Right cardiac atrium (tissue), 5 donors: ENCODE measurements at places on chromosomes 16 and 17. TPM values are rescaled to one million over a fixed set of nuclear protein-coding genes. Genes with fewer than 3 reads are reported as not detected.

Gene LAT
- total RNA-seq: 2.4 TPM

Gene DNASE1
- total RNA-seq: 4.9 TPM

Gene TBC1D3K
- not detected for total RNA-seq

Gene PLCG2
- total RNA-seq: 9.7 TPM
